ENCODE measurements at places on chromosomes 6 and 20. TPM values are rescaled to one million over a fixed set of nuclear protein-coding genes. Genes with fewer than 3 reads are reported as not detected.

DNA sequence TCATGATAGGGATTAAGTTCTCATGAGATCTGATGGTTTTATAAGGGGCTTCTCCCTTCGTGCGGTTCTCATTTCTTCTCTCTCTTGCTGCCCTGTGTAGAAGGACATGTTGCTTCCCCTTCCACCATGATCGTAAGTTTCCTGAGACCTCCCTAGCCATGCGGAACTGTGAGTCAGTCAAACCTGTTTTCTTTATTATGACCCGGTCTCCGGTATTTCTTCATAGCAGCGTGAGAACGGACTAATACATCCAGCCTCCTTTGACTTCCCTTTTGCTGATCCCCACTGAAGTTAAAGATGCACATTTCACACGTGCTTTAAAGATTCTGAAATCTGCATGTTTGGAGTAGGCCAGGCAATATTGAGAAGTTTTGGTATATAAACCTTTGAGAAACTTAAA is 543.1 kb downstream of the PRKN start:
- no peaks in the 10 kb centered on the region for H3K36me3 ChIP-seq
- DNase-seq: no peak
- no peak overlapping the region for H3K27ac ChIP-seq

- DNase-seq: no peak
- no peak overlapping the region for H3K4me3 ChIP-seq
- H3K4me1 ChIP-seq: no peaks in the 10 kb centered on the region
- H3K27me3 ChIP-seq: peaks cover 1% of the 10 kb centered on the region
- H3K36me3 ChIP-seq: peaks cover 4% of the 10 kb centered on the region
Measured at GRCh38 chr20:24497851-24498250, 28.4 kb downstream of the SYNDIG1 start.

DNA sequence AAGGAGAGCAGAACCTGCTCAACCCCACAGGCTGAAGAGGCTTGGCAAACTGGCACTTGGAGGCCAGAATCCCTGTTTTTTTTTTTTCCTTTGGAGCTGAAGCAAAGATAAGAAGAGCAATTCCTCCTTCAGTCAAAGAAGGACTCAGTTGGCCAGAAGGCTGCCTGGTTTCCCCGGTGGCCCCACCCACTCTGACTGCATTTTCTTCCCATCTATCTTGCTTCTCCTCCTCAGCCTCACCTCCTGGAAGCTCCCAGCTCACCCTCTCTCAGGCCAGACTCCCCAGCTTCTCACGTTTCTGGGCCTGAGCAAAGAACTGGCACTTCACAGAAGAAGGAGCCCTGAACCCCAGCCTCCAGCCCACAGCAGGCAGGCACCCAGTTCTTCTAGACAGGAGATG is 2.4 kb downstream of the LRFN2 start:
- H3K36me3 ChIP-seq: no peaks in the 10 kb centered on the region
- no peak for DNase-seq
- peaks cover 11% of the 10 kb centered on the region for H3K27me3 ChIP-seq
- peaks cover 31% of the 10 kb centered on the region for H3K4me1 ChIP-seq

DNA sequence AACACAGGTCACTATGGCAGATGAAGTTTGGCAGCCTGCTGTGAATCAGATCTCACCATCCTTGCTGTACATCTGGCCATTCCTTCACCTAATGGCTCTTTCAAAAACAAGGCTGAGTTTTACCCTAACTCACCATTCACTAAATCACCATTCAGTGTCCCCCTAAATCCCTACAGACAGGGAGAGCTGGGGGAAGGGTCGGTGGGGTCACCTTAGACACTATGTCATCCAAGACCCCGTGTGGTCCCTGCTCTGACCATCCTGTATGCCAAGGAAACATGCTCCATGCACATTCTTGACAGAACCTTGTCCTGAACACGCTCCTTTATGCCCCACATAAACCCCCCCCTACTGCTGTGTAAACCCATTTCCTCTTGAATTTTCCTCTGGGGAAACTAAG is 31.8 kb upstream of the IL17A start:
- no peak overlapping the region for H3K27ac ChIP-seq
- peaks cover 2% of the 10 kb centered on the region for H3K27me3 ChIP-seq
- DNase-seq: no peak
- no peaks in the 10 kb centered on the region for H3K36me3 ChIP-seq
- peaks cover 23% of the 10 kb centered on the region for H3K4me1 ChIP-seq

DNA sequence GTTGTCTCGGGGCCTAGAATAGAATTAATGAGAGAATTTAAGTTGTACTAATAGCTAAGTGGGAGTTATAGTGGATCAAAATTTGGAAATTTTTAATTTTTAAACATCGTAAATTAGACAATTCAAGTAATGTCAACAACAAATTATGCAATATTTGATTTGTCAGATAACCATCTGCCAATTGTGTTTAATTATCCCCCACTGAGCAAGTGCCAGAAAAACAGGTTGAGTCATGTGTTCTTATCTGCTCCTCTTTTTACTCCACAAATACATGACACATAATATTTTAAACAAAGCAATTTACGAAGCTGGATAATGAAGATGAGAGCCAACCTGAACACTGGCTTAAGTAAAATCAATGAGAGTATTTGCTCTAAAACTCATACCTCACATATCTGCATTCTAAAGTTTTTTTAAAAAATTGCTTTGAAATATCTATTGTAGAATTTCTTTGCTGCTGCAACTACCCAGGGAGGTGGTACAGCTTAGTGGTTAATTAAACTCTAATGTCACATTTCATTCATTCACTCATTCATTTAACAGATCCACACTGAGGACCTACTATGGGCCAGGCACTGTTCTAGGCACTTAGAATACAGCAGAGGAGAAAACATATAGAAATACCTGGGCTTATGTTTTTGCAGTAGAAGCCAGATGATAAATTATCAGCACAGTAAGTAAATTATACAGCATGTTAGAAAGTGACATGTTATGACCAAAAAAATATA is 57.1 kb upstream of the MAP7 start:
- no peak overlapping the region for H3K27ac ChIP-seq
- no peaks in the 10 kb centered on the region for H3K27me3 ChIP-seq
- no peak for DNase-seq

TCF19 gene
- 17.2 TPM for total RNA-seq

- no peak overlapping the region for H3K4me3 ChIP-seq
- no peak overlapping the region for H3K27ac ChIP-seq
- DNase-seq: no peak
- H3K36me3 ChIP-seq: no peaks in the 10 kb centered on the region
Measured at GRCh38 chr6:169959136-169960002, 207.9 kb downstream of the ERMARD start.

GRCh38 chr6:35090734-35091133 is 50.4 kb downstream of the TCP11 start:
- no peak for DNase-seq
- no peak overlapping the region for H3K27ac ChIP-seq
- H3K27me3 ChIP-seq: peaks cover 2% of the 10 kb centered on the region
- H3K4me1 ChIP-seq: peaks cover 16% of the 10 kb centered on the region
- peaks cover 13% of the 10 kb centered on the region for H3K36me3 ChIP-seq

TMC2 gene
- total RNA-seq: not detected

GRCh38 chr20:18190338-18191233 is 52.9 kb downstream of the KAT14 start:
- H3K4me3 ChIP-seq: no peak overlapping the region
- peaks cover 2% of the 10 kb centered on the region for H3K27me3 ChIP-seq
- H3K27ac ChIP-seq: no peak overlapping the region
- no peak for DNase-seq
- H3K4me1 ChIP-seq: no peaks in the 10 kb centered on the region

- DNase-seq: no peak
- no peak overlapping the region for H3K27ac ChIP-seq
- no peak overlapping the region for H3K4me3 ChIP-seq
- peaks cover 2% of the 10 kb centered on the region for H3K27me3 ChIP-seq
- H3K4me1 ChIP-seq: no peaks in the 10 kb centered on the region
Measured at GRCh38 chr6:7617801-7618764, 28.1 kb downstream of the SNRNP48 start.

FOXF2 gene
- not detected for total RNA-seq

SLC32A1 gene
- total RNA-seq: 3.4 TPM

Measured in endothelial cell (in vitro differentiated cells).